ENCODE measurements at places on chromosomes 11 and 22. TPM values are rescaled to one million over a fixed set of nuclear protein-coding genes. Genes with fewer than 3 reads are reported as not detected.

- no peak for DNase-seq
Observed at GRCh38 chr11:118226781-118227180, 2.0 kb upstream of the JAML start.

DNA sequence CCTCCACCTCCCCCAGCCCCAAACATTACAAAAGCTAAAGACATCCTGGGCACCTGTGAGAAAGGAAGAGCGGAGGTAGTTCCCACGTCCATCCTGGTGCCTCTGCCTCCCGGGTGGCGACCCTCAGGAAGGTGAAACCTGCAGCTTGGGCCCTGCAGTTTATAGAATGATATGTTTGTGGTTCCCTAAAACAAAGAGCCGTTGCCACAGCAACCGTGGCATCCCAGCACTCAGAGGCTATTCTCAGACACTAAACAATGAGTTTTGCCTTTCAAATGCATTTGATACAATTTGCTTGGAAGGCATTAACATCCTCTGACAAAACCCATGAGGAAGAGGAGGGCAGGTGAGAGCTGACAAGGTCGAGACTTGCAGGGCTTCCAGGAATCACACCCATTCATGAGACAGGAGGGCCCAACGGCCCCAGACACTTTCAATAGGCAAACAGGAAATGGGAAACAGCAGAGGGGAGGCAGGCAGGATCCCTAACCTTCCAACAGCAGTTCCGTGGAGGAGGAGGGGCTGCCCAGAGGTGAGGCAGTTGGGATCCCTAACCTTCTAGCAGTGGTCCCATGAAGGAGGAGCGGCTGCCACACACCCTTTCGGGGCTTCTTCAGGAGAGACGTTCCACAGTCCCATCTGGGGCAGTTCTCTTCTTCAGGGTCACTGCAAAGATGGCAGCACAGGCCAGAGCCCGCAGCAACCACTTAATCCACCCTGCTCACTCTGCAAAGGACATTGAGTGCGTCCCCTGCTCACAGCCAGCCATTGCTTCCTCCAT lies 379.2 kb downstream of the SHANK2 start:
- DNase-seq, result no peak

GRCh38 chr11:18536209-18536608 lies 9.5 kb upstream of the TSG101 start:
- DNase-seq, result no peak

DNA sequence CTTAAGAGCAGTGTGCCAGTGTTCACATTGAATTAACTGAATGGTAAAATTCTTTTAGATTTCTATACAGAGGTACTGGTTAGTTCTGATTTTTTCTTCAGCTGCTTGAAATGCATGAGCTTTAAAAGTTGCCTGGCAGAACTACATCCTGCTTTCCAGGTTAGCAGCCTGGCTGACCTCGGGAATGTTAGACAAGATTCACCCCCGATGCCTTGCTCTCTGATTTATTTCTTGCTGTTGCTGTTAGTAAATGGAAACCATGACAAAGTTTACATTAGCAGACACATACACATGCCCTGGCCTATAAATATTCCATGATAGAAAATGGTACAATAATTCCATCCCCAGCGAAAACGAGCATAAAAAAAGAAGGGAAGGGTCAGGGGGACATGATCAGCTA lies 47.0 kb downstream of the WT1 start:
- DNase-seq, result no peak

GRCh38 chr11:70552167-70553150 lies 154.1 kb downstream of the CTTN start:
- DNase-seq, result no peak

GRCh38 chr11:121741351-121741760 lies 288.6 kb upstream of the SORL1-AS1 start:
- no peak for DNase-seq

- no peak for DNase-seq
Observed at GRCh38 chr11:127233998-127234397, 233.4 kb upstream of the KIRREL3 start.

GRCh38 chr11:67445515-67445914 lies 2.2 kb upstream of the CORO1B start:
- no peak for DNase-seq

- no peak for DNase-seq
Observed at GRCh38 chr11:1410366-1411291, 20.9 kb downstream of the BRSK2 start.

- no peak for DNase-seq
Observed at GRCh38 chr11:119552106-119552485, 129.1 kb upstream of the THY1 start.

GRCh38 chr11:131498631-131499160 lies 128.3 kb downstream of the NTM start:
- DNase-seq, result no peak

GRCh38 chr22:39039306-39040126 lies 1.1 kb upstream of the APOBEC3F start:
- DNase-seq, result no peak

DNA sequence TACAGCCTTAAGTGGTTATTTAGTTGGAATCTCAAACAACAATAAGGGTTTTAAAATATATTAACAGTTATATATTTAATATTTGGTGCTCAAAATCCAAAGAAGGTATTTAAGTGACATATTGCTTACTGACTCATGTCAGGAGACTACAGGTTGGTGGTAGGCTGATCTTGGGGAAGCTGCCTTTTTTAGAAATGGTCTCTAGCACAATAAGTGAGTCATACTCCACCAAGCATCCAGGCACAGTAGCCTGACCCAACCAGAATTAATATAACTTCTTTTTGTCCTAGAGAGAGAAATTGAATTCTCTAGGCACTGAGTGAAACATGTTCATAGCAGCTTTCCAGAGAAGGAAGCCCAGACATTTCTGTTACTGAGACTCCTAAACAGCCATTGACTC lies 868.5 kb upstream of the TENM4 start:
- no peak for DNase-seq

DNA sequence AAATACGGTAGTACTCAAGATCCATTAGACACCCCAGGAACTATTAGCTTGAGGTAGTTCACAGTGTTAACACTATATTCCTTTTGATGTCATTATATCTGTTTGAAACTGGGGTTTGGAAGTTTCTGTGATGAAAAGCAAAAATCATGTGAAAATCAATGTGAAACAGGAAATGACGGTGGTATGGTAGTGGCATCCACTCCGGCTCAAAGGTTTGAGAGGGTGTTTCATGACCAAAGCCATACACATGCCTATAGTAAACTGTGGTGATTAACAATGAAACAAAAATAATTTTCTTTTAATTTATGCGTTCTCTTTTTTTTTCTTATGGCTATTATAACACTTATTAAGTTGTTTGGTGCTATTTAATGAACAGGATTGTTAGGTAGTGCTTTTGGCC lies 10.9 kb downstream of the RAB38 start:
- no peak for DNase-seq

DNA sequence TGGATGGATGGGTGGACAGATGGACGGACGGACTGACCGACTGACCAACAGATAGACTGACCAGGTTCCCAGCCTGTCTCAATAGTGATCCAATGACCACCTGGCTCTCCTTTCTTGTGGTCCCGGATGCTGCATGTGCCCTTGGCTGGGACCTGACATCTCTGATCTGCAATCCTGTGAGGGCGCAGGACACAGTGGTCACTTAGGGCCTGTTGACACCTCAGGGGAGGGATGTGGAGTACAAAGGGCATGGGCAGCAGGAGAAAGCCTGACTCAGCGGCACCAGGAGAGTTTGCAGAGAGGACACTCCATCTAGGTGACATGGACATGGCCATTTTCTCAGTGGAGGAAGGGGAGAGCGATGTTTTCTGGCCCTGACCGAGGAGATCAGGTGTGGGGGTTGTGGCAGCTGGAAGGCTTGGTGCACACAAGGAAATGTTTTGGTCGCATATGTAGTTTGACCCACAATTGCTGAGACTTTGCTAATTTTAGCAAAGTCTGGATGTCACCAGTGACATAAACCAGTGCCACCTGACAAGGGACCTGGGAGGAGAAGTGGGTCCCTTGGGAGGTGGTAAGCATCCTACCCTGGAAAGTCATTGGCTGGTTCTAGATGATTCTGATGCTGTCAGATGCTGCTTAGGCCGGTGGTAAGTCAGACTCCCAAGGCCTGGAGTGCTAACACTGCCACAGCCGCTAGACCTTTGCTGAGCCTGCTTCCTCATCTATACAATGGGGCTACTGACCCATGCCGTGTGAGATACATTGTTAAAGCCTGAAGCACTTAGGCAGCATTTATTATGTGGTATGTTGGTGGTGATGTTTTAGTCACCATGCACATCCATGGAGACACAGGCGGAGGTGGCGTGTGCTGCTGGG lies 50.7 kb downstream of the CD82 start:
- no peak for DNase-seq

DNA sequence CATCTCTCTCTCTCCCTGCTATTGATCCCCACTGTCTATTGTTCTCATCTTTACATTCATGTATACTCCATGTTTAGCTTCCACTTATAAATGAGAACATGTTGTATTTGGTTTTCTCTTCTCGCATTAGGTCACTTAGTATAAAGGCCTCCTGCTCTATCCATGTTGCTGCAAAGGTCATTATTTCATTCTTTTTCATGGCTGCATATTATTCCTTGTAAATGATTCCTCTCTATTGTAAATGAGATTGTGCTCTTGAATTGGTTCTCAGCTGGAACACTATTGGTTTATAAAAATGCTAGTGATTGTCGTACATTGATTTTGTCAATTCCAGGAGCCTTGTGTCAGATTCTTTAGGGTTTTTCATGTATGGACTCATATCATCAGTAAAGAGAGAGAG lies 13.5 kb downstream of the ACRV1 start:
- no peak for DNase-seq

DNA sequence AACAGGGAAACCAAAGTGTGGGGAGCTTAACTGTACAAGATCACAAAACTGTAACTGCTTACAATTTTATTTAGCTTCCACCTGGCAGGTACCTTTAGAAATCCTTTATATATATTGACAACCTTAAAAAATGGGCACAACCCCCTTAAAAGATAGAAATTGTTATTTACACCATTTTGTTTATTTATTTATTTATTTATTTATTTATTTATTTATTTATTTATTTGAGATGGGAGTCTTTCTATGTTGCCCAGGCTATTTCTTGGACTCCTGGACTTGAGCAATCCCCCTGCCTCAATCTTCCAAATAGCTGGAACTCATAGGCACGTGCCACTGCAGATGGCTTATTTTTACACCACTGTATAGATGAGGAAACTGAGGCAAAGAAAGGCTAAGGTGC lies 74.5 kb downstream of the INSC start:
- no peak for DNase-seq

- no peak for DNase-seq
Observed at GRCh38 chr11:58068655-58069054, 37.9 kb downstream of the OR6Q1 start.

DNA sequence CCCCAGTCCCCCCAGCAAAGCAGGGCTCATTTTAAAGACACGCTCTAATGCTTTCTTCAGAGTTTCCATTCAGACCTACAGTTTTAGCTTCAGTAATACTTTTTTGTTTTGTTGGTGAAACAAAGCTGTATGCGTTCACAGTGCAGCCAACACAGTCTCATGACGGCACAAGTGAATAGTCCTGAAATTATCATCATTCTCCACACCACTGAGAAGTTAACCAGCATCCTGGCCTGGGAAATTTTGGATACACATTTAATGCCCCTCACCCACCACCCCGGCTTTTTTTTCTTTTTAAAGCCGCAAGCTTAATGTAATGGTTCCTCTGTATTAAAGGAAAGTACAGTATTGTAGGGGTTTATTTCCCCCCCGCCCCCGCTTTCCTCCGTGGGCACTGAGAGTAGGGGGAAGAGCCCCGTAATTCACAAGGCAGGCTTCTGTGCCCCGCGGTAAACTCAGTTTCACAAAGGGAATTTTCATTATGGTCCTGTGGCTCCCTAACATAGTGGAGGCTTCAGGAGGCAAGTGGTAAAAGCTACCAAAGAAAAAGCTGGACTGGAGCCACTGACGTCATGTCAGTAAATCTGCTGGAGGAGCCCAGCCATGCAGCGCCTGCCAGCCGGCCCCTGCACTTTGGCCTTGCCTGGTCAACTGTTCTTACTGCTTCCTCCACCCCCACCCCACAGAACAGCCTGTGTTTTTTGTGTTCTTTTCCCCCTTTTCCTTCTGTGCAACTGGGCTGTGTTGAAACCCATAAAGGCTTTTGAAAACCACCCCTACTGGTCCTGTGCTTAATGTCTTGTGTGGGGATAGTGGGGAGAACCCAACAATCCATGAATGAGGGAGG lies 18.2 kb downstream of the TEAD1 start:
- no peak for DNase-seq

GRCh38 chr11:10473371-10473770 lies 18.3 kb downstream of the AMPD3 start:
- no peak for DNase-seq

GRCh38 chr11:34165786-34166555 lies 60.5 kb downstream of the NAT10 start:
- no peak for DNase-seq

Gene PGAP2
- 23.6 TPM for total RNA-seq

Gene CHADL
- total RNA-seq, result 1.7 TPM

Gene TMEM191C
- 3.9 TPM for total RNA-seq

Gene OR56A1
- total RNA-seq, result not detected

Gene TEX12
- 0.39 TPM for total RNA-seq

Gene IL10RA
- total RNA-seq, result 193 TPM

Gene EMID1
- total RNA-seq, result not detected

Gene SWAP70
- 4.0 TPM for total RNA-seq

All from CD4-positive, alpha-beta T cell (primary cell).